ENCODE measurements at places on chromosomes 7 and 10.

DNA sequence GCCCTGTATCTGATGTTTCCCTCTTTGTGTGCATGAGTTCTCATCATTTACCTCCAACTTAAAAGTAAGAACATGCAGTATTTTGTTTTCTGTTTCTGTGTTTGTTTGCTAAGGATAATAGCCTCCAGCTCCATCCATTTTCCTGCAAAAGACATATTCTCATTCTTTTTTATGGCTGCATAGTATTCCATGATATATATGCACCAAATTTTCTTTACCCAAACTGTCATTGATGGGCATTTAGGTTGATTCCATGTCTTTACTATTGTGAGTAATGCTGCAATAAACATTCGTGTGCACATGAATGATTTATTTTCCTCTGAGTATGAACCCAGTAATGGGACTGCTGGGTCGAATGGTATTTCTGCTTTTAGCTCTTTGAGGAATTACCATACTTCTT is 163.4 kb downstream of the TMEM26 start:
- no peak for DNase-seq

- no peak for DNase-seq
These were observed 54.4 kb downstream of the ADCYAP1R1 start for GRCh38 chr7:31106303-31107105.

DNA sequence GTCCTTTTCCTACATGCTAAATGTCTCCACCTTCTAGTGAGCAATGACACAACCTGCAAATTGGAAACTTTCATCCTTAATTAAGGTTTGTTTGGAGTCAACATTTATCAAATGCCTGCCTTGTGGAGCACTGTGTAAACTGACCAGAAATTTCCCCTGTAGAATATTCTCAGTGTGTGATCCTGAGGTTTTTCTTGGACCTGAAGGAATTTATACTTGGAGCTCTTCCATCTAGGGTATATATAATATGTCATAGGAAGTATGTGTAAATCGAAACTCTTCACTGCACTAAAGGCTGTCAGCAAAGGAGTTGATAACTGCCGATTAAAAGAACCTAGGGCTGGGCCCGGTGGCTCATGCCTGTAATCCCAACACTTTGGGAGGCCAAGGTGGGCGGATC is 152.4 kb downstream of the NSUN6 start:
- no peak for DNase-seq

DNA sequence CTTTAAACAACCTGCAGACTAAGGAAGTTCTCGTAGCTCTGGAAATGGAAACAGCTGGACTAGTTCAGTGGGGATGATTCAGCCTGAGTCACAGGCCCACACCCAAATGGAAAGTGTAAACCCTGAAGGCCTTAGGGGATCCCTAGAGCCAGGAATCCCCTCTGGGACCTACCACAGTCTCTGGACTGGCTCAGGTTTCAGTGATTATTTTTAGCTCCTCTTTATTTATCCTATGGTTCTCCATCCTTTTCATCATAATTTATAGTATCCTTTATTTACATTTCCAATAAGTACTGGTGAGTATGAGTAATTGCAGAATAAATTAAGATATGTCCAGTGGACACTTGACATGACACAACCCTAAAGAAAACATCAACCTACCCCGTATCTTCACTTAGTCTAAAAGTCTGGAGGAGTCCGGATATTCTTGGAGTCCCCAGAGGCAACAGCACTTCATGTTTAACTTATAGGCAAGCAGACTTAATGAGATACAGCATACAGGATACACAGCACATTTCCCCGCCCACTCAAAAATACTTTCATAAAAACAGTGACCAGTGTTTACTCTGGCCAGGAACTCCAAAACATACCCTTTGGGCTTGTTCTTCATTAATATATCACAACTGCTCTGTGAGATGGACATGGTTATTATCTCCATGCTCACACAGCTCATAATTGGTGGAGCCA is 28.4 kb upstream of the SEMA3E start:
- peak; percentile 23 for DNase-seq

GRCh38 chr10:58637352-58637751 is 124.7 kb downstream of the BICC1 start:
- DNase-seq: no peak

GRCh38 chr7:47596502-47597202 is 14.7 kb upstream of the TNS3 start:
- no peak for DNase-seq

GRCh38 chr10:119219871-119220270 is 12.5 kb downstream of the GRK5 start:
- DNase-seq: no peak

GRCh38 chr10:2038036-2038435 is 300.7 kb upstream of the ADARB2 start:
- no peak for DNase-seq

- DNase-seq: no peak
These were observed 1.4 kb upstream of the DHTKD1 start for GRCh38 chr10:12067336-12067735.

GRCh38 chr7:18157233-18157632 is 129.6 kb upstream of the PRPS1L1 start:
- no peak for DNase-seq

GRCh38 chr10:110834629-110835301 is 37.0 kb upstream of the PDCD4 start:
- peak; percentile 83 for DNase-seq

DNA sequence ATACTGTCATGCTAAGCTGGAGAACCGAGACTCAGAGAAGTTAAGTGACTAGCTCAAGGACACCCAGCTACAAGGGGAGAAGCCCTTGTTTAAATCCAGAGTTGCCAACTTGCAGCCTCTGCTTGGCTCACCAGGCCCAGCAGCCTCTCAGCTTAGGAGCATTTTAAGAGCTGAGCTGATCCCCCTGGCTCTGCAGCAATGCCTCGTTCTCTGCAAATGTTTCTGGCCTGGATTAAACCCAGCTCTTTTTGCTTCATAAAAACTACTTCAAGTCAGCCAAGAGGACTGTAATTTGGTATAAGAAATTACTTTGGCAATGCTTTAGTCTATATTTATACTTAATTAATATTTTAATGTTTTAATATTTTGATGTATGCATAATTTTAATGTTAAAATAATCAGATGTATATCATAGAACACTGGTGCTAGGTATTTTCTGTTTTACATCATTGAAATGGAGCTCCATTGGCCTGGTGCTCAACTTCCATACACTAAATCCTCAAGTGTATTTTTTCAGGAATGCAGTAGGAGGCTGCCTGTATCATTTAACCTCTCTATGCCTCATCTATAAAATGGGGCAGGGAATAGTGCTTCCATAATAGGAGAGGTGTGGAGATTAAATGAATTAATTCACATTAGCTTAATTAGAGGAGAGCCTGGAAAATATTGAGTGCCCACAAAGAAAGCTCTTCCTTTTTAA is 184.2 kb downstream of the EMX2 start:
- DNase-seq: no peak

DNA sequence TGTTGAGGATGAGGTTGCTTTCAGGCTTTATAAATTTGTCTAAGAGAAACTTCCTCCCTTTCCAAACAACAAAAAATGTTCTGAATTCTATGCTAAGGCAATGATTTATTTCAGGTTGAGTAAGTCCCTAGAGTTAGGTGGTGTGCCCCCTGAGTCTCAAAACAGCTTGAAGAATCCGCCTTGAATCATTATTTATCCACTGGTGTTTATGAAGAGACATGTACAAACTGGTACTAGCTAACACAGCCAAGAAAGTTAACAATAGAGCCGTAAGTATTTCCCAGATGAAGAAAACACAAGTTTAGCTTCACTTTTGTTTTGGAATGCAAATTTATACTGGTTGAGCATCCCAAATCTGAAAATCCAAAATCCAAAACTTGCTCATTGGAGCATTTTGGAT is 66.2 kb upstream of the SRPK2 start:
- DNase-seq: no peak

DNA sequence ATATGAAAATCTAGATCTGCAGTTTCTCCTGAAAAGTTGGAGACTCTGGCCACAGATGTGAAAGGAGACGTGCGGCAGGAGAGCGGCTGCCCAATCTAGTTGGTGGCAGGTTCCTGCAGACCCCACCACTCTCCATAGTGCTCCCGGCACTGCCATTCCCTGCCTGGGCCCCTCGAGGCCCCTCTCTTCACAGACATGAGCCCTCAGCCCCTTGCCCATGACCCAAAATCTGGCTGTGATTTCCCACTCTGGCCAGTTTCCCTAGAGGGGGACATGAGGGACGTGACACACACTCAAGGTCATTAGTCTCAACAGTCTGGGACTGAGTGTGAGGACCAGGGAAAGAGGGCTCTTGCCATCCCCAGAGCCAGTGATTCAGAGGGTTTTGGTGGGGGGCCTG is 138.7 kb downstream of the PTPN20 start:
- no peak for DNase-seq

GRCh38 chr10:117419159-117419558 is 43.9 kb upstream of the PDZD8 start:
- no peak for DNase-seq

GRCh38 chr10:118870467-118871243 is 115.9 kb upstream of the CACUL1 start:
- DNase-seq: peak; percentile 39

GRCh38 chr7:28749638-28750037 is 208.5 kb downstream of the TRIL start:
- no peak for DNase-seq

DNA sequence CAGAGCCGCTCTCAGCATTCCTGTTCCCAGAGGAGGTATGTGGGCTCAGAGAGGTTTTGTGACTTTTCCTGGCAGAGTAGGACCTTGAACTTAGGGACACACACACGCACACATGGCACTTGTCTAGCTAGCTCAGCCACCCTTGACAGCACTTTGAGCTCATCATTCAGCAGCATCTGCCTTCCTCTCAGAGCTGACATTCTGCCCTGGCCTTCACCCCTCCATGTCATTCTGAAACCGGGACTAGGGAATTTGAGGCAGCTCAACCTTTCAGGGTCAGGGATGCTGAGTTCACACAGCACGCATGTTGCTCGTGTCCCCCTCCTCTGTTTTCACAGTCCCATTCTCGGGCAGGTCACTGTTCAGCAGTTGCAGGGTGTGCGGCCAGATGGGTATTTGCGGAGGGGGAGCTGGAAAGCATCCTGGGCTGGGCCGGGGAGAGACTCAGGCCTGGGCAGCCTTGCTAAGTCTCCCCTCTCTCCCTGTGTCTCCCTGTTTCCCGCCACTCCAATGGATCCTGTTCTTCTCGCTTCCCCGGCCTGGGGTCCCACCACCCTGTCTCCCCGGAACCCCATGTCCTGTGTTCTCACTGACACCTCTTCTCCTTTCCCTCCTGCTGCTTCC is 78.0 kb downstream of the COL13A1 start:
- DNase-seq: no peak

GRCh38 chr7:82230811-82231581 is 212.6 kb downstream of the CACNA2D1 start:
- no peak for DNase-seq

DNA sequence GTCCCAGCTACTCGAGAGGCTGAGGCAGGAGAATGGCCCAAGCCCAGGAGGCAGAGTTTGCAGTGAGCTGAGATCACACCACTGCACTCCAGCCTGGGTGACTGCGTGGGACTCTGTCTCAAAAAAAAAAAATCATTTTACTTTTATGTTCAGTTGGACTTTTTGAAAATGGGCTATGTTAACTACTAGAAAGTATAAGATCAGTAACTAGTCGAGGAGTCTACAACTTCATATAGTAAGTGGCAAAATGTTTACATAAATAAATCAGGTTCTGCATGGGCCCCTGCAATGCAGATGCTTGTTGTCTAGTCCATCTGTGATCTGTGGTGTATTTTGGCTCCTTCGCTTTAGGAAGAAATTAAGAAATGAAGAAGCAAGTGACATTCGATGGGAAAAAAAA is 12.3 kb upstream of the ADO start:
- no peak for DNase-seq

DNA sequence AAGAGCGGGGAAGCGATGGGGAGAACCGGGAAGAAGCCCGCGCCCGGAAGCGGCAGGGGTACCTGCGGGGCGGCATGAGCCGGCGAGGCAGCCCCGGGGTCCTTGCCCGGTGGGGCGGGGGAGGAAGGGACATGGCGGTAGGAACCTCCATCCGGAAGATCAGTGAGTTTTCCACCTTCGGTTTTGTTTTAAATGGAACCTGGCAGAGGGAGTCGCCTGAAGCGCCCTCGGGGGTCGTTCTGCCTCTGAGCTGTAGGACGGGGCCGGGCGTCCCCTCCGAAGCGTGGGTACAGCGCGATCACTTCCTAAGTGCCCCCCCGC is 471 bp downstream of the PFKP start:
- no peak for DNase-seq

- no peak for DNase-seq
These were observed 6.0 kb downstream of the WDR37 start for GRCh38 chr10:1061930-1062774.

DNA sequence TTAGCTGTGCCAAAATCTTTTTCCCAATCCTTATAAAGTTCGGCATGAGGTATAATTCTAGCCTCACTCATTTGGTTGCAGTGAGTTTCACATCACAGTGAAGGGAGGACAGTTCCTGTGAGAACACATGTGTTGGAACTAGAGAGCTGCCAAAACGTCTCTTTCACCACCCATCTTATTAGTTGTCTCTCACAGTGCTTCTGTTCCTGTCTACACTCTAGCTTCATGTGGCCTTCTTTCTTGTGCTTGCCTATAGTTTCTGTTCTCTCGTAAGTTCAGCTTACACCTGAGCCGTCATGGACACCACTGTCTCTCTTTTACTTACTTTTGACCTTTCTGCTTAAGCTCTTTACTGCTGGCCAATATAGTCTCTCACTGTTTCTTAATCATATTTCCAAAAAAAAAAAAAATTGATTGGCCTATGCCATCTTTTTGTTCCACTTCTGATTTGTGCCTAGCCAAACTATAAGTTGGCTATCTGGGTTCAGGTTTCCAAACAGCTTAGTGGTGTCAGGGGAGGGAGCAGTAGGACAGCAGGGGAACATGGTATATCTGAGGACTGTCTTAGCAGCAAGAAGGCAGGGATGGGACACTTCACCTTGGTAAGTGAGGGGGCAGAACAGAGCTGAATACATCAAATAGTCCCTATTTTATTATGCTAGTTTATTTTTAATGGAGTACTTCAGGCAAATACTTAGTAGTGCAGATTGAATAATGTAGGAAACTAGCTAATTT is 38.0 kb downstream of the ZNRF2 start:
- DNase-seq: no peak

- no peak for DNase-seq
These were observed 479.8 kb downstream of the ADRA2A start for GRCh38 chr10:111556666-111557065.

DNA sequence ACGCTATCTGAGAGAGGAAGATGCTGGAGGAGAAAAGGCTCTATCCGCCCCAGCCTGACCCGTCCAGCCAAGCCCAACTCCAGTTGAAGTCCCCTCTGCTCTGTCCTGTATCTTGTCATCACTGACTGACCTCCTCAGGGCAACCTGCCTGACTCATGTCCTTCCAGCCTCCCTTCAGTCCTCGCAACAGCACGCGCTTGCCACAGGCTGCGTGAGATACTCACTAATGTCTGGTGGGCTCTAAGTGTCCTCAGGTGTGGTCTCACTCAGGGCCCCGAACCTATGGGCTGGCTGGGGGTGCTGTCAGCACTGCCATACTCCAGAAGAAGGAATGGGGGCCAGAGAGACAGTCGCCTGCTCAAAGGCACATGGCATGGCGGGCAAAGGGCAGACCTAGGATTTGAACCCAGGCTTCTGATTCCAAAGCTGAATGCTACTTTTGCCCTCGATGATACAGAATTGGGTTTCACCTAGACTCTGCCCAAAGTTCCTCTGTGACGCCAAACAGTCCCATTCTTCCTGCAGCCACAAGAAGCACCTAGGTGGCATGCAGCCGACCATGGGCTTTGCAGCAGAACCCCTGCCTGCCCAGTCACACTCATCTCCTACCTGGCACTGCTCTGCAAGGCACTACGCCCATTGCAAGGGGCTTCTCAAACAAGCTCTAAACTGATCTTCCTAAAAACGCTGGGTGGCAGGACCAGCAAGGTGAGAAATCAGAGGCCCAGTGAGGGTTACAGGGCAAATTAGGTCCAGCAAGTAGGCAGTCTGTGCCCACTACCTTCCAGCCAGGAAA is 8.5 kb downstream of the FAM53B start:
- no peak for DNase-seq
